ENCODE measurements at places on chromosomes 13 and 19. TPM values are rescaled to one million over a fixed set of nuclear protein-coding genes. Genes with fewer than 3 reads are reported as not detected.

CACNG7 gene
- total RNA-seq, result not detected

DNA sequence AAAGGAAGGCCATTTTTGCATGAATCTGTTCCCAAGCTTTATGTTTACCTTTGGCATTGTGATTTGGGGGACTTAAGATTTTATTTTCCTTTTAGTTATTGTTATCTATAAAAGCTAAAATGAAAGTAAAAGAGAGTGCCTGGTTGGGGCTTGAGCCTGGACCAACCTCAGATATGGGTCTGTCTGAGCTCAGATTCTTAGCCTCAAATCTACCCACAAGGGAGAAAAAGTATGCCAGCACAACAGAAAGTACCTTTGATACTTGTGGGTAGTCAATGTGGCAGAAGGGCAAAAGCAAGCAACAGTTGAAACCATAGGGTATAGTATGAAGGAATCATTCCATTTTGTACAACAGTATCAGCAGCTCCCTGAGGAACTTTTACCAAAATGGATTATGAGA lies 26.6 kb upstream of the KBTBD6 start:
- no peaks in the 10 kb centered on the region for H3K27me3 ChIP-seq
- no peaks in the 10 kb centered on the region for H3K36me3 ChIP-seq
- no peak overlapping the region for H3K4me3 ChIP-seq
- no peak for DNase-seq

GRCh38 chr19:40424637-40425449 lies 949 bp downstream of the SERTAD1 start:
- peak; percentile 74 for DNase-seq
- H3K4me1 ChIP-seq, result peaks cover 27% of the 10 kb centered on the region
- H3K27me3 ChIP-seq, result peaks cover 5% of the 10 kb centered on the region
- H3K27ac ChIP-seq, result peak overlapping the region; percentile 91
- H3K4me3 ChIP-seq, result peak overlapping the region; percentile 92

GRCh38 chr19:17441241-17442021 lies 7.0 kb downstream of the TMEM221 start:
- H3K4me3 ChIP-seq, result no peak overlapping the region
- no peaks in the 10 kb centered on the region for H3K36me3 ChIP-seq
- no peaks in the 10 kb centered on the region for H3K27me3 ChIP-seq
- no peaks in the 10 kb centered on the region for H3K4me1 ChIP-seq
- H3K27ac ChIP-seq, result peak overlapping the region; percentile 17

- no peak for DNase-seq
- no peaks in the 10 kb centered on the region for H3K36me3 ChIP-seq
- no peak overlapping the region for H3K4me3 ChIP-seq
Measured at GRCh38 chr19:35043906-35044305, 2.4 kb downstream of the HPN start.

DNA sequence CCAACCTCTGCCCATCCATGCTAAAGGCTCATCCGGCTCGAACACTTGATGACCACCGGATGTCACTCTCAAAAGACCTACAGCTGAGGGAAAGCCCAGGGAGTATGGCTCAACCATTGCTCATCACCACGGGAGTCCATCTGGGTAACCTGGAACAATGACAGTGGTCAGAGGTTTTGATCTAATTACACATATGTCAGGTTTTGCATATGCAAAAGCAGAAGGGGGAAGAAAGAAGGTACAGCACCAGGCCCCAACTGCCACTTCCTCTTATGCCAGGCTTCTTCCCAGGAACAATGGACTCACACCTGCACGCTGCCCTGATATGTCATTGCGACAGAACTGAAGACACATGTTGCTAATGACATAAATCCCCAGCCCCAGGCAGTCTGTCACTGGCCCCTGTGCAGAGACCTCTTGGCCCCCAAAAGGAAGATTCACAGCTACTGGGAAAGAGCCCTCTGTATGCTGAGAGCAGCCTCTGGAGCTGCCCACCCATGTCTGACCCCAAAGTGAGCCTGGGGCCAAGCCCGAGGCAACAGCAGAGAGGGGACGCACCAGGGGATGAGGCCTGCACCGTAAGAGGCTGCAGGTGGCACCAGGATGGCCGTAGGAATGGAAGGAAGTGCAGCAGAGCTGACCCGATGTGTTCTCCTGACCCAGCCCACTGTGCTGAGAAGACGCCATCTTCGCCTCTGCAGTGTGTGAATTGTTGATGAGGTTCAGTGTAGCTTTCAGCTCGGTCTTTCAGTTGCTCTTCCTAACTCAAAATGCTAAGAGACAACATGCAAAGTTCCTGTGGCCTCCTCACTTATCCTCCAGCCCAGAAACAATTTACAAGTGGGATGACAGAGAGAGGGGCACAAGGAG lies 26.3 kb downstream of the EPS15L1 start:
- peak overlapping the region; percentile 9 for H3K27ac ChIP-seq
- peaks cover 20% of the 10 kb centered on the region for H3K36me3 ChIP-seq
- no peaks in the 10 kb centered on the region for H3K27me3 ChIP-seq

GRCh38 chr19:2187159-2187558 lies 23.4 kb downstream of the DOT1L start:
- peaks cover 10% of the 10 kb centered on the region for H3K4me1 ChIP-seq
- no peak for DNase-seq

GRCh38 chr19:42249149-42249750 lies 5.7 kb downstream of the ERF start:
- peaks cover 20% of the 10 kb centered on the region for H3K36me3 ChIP-seq
- no peak overlapping the region for H3K27ac ChIP-seq
- H3K27me3 ChIP-seq, result no peaks in the 10 kb centered on the region
- no peak for DNase-seq

GRCh38 chr13:108220041-108220440 lies 1.8 kb downstream of the ABHD13 start:
- no peak for DNase-seq
- peak overlapping the region; percentile 67 for H3K27ac ChIP-seq

- no peak for DNase-seq
- H3K4me1 ChIP-seq, result no peaks in the 10 kb centered on the region
- no peak overlapping the region for H3K4me3 ChIP-seq
- peaks cover 3% of the 10 kb centered on the region for H3K27me3 ChIP-seq
Measured at GRCh38 chr19:50518091-50519005, 4.6 kb upstream of the ASPDH start.

KEAP1 gene
- 81.0 TPM for total RNA-seq

DNA sequence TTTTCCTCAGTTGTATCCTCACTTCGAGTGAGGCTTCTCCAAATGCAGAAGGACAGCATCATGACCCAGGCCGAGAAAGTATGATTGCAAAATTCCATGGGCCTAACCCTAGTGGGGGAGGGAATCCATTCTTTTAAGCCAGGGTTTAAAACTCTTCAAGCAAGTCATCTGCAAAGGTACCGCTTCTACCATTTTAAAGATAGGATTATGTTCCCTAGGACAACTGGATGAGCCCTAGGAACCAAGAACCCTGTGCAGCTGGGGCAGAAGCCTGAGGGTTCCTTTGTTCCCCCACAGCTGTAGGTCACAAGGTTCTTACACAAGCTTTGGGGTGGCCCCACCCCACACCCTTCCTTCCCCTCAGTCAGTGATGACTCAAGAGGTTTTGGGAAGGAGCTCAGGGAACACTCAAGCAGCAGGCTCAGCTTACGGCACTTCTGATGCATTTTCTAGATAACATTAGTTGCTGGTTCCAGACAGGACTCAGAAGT lies 13.5 kb downstream of the ARL11 start:
- no peak overlapping the region for H3K27ac ChIP-seq
- H3K36me3 ChIP-seq, result no peaks in the 10 kb centered on the region
- peaks cover 13% of the 10 kb centered on the region for H3K4me1 ChIP-seq
- H3K4me3 ChIP-seq, result no peak overlapping the region
- no peaks in the 10 kb centered on the region for H3K27me3 ChIP-seq

DNA sequence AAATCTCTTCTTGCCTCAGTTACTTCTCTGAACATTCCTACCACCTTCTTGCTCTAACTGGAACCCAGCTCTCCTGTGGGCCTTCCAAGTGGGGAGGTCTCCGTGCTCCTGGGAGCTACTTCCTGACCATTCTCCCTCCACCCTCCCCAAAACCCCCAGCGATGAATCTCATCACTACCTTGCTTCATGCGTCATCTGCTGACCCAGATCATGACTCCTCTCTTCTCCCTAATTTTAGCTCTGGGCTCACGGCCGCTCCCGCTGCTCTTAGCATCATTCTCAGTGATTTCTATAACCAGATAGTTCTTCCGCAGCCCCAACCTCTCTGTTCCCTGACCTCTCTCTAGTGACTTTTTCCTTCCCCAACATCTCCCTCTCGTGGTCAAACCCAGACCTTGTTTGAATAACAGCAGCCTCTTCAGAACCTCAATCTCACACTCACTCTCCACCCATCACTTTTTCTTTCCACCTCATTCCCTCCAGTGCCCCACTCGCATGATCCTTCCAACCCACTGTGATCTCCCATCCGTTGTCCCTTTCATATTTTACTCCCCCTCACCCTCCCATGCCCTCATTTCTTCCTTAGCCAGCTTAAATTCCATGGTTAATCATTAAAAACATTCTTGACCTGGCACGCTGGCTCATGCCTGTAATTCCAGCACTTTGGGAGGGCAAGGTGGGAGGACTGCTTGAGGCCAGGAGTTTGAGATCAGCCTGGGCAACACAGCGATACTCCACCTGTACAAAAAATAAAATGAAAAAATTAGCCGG lies 21.8 kb downstream of the MRPS12 start:
- DNase-seq, result peak; percentile 86
- peaks cover 17% of the 10 kb centered on the region for H3K4me1 ChIP-seq

DNA sequence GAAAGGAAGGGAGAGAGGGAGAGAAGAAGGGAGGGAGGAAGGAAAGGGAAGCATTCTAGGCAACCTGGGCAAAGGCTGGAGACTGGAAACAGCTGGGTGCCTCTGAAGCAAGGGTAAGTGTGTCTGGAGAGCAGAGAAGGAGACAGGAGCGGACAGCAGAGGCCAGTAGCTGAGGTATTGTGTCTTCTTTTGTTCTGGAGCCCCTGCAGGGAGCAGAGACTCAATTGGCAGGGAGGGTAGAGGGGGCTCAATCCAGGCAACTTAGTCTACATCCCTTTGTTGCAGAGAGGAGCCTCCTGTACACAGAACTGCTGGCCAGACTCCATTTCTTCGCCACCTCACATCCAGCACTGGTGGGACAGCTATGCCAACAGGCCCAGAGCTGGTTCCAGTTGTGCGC lies 53.2 kb downstream of the NWD1 start:
- H3K27me3 ChIP-seq, result peaks cover 2% of the 10 kb centered on the region
- H3K36me3 ChIP-seq, result no peaks in the 10 kb centered on the region
- no peak overlapping the region for H3K4me3 ChIP-seq
- no peak overlapping the region for H3K27ac ChIP-seq
- DNase-seq, result no peak
- H3K4me1 ChIP-seq, result no peaks in the 10 kb centered on the region

ERICH4 gene
- total RNA-seq, result not detected

- DNase-seq, result peak; percentile 77
- H3K27ac ChIP-seq, result peak overlapping the region; percentile 91
- H3K4me1 ChIP-seq, result peaks cover 42% of the 10 kb centered on the region
- peaks cover 2% of the 10 kb centered on the region for H3K27me3 ChIP-seq
- peak overlapping the region; percentile 77 for H3K4me3 ChIP-seq
Measured at GRCh38 chr13:32905063-32905863, 111.0 kb upstream of the KL start.

LGALS14 gene
- total RNA-seq, result not detected

KIR2DL4 gene
- total RNA-seq, result not detected

ZNF329 gene
- total RNA-seq, result 2.1 TPM

GRCh38 chr13:63408331-63409189 lies 1992.9 kb upstream of the PCDH20 start:
- no peaks in the 10 kb centered on the region for H3K4me1 ChIP-seq
- H3K27me3 ChIP-seq, result no peaks in the 10 kb centered on the region
- DNase-seq, result no peak
- H3K27ac ChIP-seq, result no peak overlapping the region

DNA sequence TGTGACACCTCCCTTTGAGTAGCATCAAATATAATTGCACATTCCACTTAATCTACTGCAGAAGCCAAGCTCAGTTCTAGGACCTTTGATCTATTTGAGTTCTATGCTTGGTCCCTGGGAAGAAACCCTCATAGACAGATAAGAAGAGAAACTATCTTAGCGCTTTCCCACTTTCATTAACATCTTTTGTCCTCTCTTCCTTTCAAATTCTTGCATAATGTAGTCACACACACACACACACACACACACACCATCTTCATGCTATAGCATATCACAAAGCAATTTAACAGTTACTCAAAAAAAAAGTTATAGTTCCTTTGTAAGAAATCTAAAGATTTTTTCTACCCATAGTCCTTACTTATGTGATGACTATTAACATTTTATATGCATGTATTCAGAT lies 735.9 kb upstream of the PCDH9 start:
- no peaks in the 10 kb centered on the region for H3K36me3 ChIP-seq
- DNase-seq, result no peak
- H3K4me3 ChIP-seq, result no peak overlapping the region
- H3K27ac ChIP-seq, result no peak overlapping the region

GRCh38 chr13:49308921-49309408 lies 61.2 kb downstream of the CDADC1 start:
- no peak for DNase-seq
- no peaks in the 10 kb centered on the region for H3K36me3 ChIP-seq
- no peak overlapping the region for H3K4me3 ChIP-seq

HPN gene
- not detected for total RNA-seq

DNA sequence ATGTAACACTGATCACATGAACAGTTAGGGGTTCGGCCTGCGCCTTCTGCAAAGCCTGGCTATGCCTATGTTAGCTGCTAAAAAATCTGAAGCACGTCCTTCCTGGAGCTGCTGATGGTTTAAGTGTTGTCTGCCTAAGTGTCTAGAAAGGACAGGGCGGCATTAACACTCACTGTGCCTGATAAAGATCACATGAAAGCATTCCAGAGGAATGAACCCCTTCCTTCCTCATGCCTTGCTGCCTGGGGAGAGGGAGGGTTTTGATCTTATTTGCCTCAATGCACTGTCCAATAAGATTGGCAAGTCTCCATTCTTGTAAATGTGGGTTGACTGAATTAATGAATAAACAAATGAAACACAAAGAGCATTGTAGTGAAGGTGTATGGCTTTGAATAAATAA lies 5.2 kb downstream of the DOCK9 start:
- no peak overlapping the region for H3K4me3 ChIP-seq
- no peaks in the 10 kb centered on the region for H3K27me3 ChIP-seq
- no peak for DNase-seq
- no peaks in the 10 kb centered on the region for H3K36me3 ChIP-seq
- H3K27ac ChIP-seq, result no peak overlapping the region

- DNase-seq, result peak; percentile 84
- peaks cover 3% of the 10 kb centered on the region for H3K27me3 ChIP-seq
- peak overlapping the region; percentile 97 for H3K27ac ChIP-seq
- peaks cover 29% of the 10 kb centered on the region for H3K36me3 ChIP-seq
- H3K4me3 ChIP-seq, result peak overlapping the region; percentile 95
- peaks cover 48% of the 10 kb centered on the region for H3K4me1 ChIP-seq
Measured at GRCh38 chr13:29594303-29594709, 1.2 kb downstream of the SLC7A1 start.

GRCh38 chr13:76982061-76982460 lies 9.8 kb upstream of the CLN5 start:
- H3K27me3 ChIP-seq, result peaks cover 53% of the 10 kb centered on the region
- DNase-seq, result no peak

DNA sequence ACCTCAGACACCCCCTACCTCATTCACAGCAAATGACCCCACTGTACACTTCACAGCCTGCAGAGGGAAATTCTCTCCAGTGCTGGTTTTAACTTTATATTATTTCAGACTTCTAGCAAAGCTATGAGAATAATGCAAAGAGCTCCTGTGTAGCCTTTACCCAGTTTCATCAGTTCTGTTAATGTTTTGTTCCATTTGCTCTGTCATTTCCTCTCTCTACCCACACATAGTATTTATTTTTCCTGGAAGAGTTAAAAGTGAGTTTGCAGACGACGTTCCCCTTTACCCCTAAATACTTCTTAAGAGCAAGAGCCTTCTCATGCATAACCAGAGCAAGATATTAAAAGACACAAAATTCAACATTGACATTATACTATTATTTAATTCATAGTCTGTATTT lies 49.9 kb upstream of the ADGRE1 start:
- peaks cover 57% of the 10 kb centered on the region for H3K36me3 ChIP-seq
- peak overlapping the region; percentile 67 for H3K4me3 ChIP-seq
- peaks cover 25% of the 10 kb centered on the region for H3K4me1 ChIP-seq
- DNase-seq, result no peak
- H3K27ac ChIP-seq, result peak overlapping the region; percentile 92

ZNF211 gene
- total RNA-seq, result 7.7 TPM
